WERI-Rb-1 (cell line): ENCODE measurements at places on chromosomes 7 and 10.

DNA sequence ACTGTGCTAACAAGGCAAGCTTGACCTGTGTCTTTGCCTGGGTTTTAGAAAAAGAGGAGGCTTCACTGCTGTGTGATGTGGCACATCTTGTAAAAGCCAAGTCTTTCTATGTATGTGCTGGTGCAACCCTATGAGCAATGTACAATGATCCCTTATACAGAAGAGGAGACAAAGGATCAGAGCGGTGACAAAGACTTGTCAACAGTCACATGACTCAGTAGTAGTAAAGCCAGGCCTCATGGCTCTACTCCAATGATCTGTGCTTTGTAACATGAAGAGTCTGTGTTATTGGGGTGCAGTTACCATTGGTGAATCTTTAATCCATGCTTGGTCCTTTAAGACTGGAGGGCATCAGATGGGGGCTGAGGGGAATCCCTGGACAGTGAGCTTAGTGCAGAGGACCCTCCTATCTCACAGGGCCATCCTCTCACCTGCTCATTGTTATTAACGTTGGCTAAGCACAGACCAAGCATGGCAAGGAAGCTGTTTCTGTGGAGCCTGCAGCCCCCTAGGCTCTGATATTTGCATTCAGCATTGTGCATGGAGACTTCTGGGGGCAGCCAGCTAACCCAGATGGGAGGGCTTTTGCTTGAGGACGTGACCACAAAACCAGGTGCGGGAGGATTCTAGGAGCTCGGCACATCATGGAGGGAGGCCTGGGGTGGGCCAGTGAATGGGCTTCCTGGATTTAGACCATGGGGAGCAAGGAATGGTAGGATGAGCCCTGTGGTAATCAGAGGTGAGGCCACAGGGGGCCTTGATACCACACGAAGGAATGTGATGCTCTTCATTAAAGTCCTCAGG is 308.8 kb upstream of the ZNF32 start:
- no peak for DNase-seq

DNA sequence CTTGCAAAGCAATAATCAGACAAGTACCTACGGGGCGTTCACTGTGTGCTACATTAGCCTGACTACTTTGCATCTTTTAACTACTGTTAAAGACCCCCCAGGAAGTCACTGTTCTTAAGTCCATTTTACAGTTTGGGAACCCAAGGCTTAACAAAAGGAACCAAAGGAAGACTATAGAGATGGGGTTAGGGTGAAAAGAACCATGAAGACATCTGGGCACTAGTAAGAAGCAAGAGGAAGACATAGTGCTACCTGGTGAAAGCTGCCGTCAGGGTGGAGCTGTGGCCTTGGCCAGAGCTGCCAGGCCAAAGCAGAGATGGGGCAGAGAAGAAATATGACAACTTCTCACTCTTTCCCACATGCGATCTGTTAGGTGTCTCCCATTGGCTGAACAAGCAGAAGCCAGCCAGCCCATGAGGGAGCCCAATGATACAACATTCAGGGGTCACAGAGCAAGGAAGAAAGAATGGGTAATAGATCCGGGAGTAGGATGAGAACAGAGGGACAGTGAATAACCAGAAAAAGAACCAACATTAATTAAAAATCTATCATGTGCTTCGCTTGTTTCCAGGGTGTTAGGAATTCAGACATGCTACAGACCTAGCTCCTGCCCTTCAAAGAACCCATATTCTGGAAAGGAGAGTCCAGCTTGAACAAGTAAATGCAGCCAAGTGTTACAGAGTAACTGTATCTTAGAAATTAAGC is 85.4 kb downstream of the ARID5B start:
- DNase-seq, result no peak

DNA sequence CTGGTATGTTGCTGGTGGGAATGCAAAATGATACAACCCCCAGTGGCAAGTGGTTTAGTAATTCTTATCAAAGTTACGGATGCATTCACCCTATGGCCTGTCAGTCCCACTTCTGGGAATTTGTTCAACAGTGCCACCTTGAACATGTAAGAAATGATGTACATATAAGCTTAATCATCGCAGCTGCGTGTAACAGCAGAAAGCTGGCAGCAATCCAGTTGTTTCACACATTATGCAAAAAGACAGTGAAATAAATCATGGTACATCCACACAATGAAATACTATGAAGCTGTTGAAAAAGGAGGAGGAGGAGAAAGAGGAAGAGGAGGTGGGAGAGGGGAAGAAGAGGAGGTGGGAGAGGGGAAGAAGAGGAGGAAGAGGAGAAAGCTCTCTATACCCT is 76.2 kb upstream of the MYL10 start:
- no peak for DNase-seq

DNA sequence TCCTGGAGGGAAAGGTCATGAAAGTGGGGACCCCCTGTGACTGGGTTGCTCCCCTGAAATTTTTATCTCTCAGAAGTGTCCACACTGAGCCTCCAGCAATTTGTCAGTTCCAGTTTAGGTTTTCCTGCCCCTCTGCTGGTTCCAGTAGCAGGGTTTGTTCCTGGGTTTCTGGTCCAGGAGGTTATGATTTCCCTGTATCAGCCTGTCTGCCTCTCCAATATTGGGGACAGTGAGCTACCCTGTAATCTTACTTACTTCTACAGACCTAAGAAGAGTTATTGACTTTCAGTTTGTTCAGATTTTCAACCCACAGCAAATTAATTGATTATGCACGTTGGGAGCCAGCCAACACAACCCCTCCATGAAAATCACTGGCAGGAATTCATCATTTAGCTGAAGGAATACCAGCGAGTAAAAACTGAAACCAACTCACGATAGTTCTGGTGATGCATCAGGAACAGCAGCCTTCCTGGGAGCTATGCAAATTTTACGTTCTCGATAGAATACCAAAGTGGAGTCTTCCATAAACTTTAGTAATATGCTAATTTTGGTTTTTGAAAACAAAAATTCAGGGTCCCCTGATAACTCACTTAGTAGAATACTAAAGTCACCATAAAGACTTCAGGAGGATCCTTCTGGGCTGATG is 31.3 kb upstream of the IL15RA start:
- DNase-seq, result no peak

DNA sequence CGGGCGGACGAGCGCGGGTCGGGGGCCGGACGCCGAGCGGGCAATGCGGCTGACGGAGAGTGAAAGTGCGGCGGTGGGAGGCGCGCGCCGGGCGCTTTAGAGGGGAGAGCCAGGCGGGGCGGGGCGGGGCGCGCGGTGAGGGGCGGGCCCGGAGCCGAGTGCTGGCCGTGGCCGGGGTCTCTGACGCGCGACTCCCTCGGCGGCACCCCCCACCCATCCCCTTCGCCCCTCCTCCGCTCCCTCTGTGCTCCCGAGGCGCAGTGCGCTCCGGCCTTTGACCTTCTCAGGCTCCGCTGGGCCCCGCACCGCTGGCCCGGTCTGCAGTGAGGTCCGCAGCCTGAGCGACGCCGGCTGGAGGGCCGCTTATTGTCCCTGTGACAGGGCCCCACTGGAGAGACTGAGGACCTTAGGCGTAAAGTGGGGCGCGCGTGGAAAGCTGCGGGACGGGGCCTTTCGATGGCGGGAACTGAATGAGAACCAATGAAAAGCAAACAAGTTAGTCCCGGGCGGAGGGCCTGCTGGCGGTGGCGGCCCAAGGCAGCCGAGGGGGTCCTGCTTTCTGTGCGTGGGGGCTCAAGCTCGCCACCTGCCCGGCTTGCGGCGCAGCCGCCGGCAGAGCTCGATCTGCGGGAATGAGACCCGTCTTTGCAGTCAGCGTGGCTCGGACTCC is at the start of gene CXCL12:
Gene CXCL12, minus strand, starts transcription at position 72 of the 670 bp plus-strand sequence. CDS start 92 bp downstream, outside the sequence.
- no peak for DNase-seq

DNA sequence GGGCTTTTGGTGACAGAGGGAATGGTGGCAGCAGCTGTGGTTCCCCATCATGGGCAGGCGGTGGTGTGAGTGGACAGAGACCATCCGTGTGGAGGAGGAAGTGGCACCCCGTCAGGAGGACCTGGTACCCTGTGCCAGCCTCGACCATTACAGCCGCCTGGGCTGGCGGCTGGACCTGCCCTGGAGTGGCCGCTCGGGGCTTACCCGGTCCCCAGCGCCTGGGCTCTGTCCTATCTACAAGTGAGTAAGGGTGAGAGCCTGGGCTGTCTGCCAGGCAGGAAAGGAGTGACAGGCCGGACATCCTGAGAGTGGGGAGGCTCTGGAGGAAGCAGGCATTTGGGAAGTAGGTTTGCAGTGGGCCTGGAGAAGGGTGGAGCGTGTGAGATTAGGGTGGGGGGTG is 2.9 kb upstream of the ZNF467 start:
- no peak for DNase-seq

DNA sequence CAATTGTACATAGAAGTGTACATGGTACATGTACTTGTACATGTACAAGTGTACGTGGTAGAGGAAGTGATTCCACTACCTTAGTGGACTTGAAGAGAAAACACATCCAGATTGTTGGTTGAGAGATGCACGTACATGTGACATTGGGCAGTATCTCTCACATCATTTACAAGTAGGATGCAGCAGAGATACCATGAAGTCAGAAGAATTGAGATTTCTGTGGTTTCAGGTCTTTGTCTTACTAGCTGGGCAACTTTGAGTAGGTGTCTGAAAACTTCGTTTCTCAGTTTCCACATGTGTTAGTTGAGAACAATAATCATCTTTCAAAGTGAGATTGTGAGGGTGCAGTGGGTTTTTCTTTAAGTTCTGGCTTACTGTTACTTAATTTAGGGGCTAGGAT is 21.5 kb downstream of the CLDN12 start:
- no peak for DNase-seq

GRCh38 chr7:115676080-115676479 is 354.5 kb downstream of the TFEC start:
- peak; percentile 70 for DNase-seq

DNA sequence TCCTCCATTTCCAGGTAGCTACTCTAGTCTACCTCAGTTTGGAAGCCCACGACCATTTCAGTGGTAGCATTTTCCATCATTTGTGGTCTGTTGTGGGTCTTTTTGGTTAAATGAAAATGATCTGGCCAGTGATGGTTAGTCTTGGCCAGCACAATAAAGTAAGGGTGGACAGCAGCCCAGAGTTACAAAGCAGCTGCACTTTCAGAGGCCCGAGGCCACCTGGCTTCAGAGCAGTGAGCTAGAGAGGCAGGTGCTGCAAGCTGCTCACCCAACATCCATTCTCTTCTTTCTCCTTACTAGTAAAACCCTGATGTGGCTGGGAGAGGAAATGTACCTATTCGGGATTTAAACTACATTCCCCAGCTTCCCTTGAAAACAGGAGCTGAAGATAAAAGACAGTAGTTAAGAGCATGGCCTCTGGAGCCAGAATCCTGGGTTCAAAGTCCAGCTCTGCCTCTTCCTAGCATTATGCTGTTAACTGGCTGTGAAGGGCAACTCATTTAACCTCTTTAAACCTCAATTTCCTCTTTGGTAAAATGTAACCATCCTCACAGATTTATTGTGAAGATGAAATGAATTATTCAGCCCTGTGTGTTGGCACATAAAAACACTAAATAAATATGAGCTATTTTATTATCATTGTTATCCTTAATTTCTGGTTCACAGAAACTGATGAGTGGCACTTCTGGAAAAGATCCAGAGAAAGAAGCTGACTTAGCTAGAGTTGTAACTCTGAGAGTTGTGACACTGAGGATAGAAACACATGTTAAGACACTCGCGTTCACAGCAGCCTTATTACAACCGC is 517.4 kb downstream of the PARD3 start:
- DNase-seq, result no peak

DNA sequence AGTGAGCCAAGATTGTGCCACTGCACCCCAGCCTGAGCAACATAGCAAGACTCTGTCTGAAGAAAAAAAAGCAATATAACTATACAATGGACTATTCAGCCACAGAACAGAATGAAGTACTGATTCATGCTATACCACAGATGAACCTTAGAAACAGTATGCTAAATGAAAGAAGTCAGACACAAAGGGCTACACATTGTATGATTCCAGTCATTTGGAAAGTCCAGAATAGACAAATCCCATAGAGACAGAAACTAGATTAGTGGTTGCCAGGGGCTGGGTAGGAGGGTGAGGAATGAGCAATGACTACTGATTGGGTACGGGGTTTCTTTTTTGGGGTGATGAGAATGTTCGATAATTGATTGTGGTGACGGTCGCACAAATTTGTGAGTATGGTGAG is 9.6 kb upstream of the CFAP70 start:
- no peak for DNase-seq

DNA sequence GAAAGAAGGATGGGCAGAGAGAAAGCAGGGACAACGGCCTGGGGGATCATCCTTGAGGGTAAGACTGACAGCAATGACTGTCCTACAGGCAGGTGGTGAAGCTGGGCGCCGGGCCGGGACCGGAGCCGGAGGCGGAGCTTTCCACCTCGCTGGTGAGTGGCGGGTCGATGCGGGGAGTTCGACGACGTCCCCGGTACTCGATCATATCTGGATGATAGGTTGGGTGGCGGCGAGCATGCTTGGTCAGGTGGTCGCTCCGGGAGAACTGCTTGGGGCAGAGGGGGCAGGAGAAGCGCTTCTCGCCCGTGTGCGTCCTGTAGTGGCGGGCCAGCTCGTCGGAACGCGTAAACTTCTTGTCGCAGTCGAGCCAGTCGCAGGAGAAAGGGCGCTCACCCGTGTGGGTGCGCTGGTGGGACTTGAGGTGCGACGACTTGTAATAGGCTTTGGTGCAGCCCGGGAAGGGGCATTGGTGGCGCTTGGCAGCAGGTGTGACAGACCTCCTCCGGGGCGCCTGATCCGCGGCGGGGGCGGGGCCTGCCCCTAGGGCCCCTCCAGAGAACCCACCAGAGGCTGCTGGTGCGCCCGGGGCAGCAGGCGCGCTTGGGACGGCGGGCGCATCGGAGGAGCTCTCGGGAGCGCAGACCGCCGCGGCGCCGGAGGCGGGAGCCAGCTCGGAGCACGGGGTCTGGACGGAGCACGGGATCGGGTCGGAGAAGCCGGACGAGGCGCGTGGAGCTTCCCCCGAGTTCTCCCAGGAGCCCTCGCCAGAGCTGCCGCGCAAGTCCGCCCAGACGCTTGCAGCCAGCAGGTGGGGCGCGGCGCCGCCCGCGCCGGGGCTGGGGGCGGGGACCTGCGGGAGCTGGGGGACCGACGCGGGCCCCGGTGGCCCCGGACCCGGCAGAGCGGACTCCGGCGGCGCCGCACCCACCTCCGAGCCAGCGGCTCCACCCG is 752 bp downstream of the KLF14 start:
- DNase-seq, result peak; percentile 72

DNA sequence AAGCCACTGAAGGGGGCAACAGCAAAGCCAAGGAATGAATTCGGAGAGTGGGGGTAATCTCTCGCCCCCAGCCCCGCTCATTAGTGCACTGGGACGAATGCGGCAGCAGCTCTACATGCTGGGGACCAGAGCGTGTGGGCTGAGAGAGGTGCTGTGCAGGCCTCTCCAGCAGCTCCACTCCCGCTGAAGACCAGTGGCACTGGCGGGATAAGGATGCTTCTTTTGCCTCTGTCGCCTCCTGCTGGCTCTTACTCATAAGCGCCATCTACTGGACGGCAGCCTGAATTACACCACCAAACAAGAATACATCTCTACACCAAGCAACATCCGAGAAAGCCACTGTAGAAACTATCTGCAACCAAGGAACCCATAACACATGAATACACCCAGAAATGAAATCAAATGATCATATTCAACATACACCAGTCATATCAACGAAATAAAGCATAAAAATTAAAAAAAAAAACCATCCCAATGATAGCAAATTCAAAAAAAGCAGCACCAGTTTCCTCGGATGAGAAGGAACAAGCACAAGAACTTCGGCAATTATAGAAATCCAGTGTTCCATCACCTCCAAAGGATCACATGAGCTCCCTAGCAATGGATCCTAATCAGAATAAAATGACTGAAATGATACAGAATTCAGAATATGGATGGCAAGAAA is 79.0 kb upstream of the TMEM168 start:
- DNase-seq, result peak; percentile 60

GRCh38 chr10:22693860-22694259 is 20.5 kb downstream of the PIP4K2A start:
- no peak for DNase-seq

- no peak for DNase-seq
These were observed 27.5 kb downstream of the HOXA1 start for GRCh38 chr7:27068259-27068658.
